G401 (cell line): ENCODE measurements at places on chromosomes 6 and 20. TPM values are rescaled to one million over a fixed set of nuclear protein-coding genes. Genes with fewer than 3 reads are reported as not detected.
A peak's percentile ranks its signal among the peaks of the same experiment; 100 is the strongest.

GRCh38 chr6:159043947-159044346, 844 bp downstream of the TAGAP start:
- no peak for DNase-seq

The CRIP3 gene
- total RNA-seq: not detected in 2 replicates

DNA sequence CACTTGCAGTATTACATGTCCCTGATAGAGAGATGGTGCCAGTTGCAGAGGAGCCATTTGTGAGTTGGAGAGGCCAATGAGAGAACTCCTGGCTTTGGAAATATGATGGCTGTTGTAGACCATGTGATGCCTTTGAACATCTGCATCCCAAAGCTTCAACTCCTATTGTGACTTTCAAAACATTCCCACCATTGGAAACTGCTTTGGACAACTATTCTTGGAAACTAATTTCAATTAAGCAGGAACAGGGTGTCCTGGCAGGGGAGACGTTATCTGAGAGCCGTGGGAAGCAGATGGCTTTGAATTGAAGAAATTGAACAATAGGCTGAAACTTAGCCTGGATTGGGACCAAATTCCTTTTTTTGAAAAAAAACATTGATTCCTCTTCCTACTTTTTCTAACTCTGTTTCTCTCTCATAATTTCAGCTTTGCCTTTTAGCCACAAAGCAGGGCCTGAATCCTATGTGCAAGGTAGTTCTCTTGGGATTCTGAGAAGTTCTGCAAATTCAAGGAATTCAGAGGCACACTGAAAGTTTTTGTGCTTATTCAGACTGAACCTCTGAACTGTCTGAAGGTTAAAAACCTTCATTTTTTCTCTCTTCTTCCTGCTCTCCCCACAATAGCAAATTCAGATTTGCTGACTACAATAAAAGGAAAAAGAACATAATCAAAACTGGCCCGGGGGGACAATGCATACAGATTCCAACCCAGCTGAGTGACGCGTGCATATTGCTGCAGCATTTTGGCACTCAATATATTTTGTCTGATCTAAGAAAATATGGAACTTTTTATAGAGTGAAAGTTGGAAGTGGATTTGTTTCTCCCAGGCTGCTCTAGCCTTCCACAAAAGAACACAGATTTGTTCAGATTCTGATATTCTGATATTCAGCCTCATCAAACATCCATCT, 720.4 kb upstream of the CHD6 start:
- no peak for DNase-seq

- DNase-seq: no peak
These were observed 27.8 kb downstream of the LRRN4 start for GRCh38 chr20:6026051-6026450.

- no peak for DNase-seq
These were observed 19.4 kb downstream of the SERPINB9 start for GRCh38 chr6:2883673-2884072.

- DNase-seq: no peak
These were observed 207.5 kb downstream of the SMOC2 start for GRCh38 chr6:168648240-168649125.

DNA sequence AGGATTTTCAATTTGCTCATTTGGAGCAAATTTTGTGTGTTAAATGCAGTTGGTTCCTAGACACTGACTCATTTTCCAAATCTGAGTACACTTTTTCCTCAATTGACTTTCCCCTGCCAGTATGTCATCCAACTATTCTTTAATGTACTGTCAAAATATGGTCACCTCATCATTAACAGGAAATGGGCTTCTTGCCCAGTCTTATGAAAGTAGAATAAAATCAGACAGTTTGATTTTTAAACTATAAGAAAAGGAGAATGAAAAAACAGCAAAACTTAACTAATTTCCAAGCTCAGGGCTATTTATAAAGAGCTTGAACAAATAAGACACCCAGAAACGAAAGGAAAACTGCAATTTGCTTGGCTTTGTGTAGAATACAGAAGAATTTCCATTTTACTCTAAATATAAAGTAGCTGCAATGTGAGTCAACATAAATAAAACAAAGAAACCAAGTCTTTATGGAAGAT, 43.7 kb upstream of the RAB23 start:
- DNase-seq: no peak

DNA sequence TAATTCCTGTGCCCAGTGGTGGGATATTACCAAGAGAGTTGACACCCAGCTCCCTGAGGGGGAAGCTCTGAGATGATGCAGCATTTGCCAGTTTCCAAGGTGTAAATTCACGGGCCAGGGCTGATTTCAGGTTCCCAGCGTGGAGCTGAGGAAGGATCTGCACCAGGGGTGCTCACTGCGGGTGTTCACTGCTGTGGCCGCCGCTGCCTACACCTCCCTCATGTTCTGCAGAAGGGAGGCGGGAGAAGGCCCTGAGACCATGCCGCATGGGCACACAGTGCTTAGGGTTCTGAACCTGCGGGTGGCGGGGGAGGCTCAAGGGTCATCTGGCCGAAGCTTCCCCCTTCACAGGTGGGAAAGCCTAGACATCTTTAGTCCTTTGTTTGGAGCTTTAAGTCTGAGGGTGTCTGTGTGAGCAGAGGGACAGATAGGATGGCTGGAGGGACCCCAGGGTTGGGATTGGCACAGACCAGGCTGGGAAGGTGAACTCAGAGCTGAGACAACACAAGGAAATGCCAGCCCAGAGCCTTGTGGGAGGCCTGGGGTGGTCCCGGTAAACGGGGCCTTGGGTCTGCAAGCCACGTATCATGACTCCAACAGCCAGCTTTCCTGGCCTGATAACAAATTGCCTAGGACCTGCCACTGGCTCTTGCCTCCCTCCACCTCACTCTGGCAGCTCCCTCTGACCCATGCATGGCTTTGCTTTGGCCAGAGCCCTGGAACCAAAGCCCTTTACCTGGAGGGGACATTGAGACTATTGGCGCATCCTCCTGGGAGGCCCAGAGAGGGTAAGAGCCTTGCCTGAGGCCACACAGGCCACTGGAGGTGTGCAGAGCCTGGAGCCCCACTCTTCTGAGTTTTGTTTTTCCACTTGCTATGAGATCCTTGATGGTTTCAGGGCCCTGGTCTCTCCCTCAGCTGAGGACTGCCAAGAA, 40.4 kb downstream of the SYNJ2 start:
- DNase-seq: no peak

GRCh38 chr6:106112433-106112832, 26.3 kb downstream of the PRDM1 start:
- DNase-seq: no peak

GRCh38 chr20:46013322-46013828, 4.7 kb downstream of the MMP9 start:
- DNase-seq: no peak

DNA sequence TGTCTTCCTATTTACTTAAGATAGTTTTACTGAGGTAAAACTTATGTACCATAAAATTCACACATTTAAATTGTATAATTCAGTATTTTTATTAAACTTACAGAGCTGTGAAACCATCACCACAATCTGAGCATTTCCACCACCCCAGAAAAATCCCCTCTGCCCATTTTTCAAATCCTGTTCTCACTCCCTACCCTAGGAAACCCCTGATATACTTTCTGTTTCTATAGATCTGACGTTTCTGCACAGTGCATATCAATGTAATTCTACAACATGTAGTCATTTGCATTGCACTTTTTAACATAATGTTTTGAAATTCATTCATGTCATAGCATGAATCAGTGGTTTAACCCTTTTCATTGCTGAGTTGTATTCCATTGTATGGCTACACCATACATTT, 96.7 kb upstream of the OPRM1 start:
- no peak for DNase-seq

The FHL5 gene
- total RNA-seq: not detected in 2 replicates

DNA sequence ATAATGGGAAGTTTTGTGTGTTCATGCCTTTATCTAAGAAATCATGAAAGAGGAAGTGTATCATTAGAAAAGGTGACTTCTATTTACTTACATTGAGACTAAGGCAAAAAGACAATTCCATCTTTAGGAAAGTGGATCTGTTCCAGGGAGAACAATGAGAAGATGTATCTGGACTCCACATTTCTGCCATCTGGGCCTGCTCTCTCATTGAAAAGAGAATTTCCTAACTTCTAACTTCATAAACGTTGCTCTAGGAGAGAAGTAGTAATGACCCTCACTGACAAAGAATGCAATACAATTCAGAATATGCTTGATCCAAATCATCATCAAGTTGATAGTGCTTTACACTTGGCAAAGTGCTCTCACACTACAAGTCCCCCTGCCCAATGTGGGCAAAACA, 294.2 kb downstream of the OGFRL1 start:
- DNase-seq: no peak

The ZBP1 gene
- not detected in 2 replicates for total RNA-seq

DNA sequence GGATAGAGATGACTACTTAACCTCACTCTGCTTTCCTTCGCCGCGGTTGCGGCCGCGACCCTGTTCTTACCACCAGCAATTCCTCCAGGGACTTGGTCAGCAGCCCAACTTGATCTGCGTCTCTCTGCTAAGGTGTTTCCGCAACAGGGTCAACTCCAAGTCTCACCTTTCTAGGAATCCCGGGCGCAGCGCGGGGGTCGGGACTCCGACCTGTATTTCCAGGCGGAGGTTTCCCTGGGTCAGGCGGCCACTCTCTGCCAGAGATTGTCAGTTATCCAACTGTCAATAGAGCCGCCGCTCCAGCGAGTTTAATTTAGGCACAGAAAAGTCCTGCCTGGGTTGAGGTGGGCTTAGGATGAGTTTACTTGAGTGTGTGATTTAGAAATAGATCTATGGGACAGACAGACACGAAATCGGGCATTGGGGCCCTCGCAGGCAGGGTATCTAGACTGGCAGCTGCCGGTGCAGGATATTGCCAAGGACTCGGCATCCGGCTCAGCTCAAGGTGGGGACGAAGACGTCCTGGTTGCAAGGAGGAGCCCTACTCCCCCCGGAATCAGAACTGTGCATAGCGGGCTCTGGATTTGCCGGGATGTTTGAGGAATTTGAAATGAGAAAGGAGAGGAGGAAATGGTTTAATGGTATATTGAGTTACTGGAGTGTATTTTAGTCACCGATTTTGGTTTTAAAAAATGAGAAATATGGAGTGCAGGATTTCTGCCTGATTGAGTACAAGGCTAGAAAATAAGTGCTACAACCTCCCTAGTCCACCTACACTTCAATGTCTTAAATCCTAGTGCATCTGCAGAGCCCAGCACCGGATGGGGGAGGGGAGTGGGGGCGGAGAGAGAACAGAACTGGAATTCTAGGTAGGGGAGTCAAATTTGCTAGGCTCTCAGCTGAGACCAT, 23.7 kb downstream of the POM121L2 start:
- DNase-seq: no peak

- peak; percentile 22 for DNase-seq
These were observed 280.5 kb downstream of the SYNE1 start for GRCh38 chr6:152356662-152357061.

DNA sequence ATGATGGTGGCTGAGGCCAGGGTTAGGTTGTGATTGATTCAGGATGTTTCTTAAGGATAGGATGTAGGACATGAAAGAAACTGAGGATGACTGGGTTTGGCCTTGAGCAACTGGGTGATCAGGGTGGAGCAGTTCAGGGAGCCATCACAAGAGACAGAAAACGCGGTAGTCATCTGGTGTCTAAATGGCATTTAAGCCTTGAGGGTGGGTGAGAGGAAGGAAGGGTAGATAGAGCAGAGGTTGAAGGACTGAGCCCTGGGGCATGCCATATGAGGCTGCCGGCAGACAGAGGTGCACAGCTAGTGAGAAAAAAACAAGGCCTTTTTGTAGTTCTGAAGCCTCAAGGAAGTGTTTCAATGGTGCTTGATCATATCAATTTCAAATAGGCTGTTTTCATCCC, 1.9 kb downstream of the POU5F1 start:
- DNase-seq: no peak

DNA sequence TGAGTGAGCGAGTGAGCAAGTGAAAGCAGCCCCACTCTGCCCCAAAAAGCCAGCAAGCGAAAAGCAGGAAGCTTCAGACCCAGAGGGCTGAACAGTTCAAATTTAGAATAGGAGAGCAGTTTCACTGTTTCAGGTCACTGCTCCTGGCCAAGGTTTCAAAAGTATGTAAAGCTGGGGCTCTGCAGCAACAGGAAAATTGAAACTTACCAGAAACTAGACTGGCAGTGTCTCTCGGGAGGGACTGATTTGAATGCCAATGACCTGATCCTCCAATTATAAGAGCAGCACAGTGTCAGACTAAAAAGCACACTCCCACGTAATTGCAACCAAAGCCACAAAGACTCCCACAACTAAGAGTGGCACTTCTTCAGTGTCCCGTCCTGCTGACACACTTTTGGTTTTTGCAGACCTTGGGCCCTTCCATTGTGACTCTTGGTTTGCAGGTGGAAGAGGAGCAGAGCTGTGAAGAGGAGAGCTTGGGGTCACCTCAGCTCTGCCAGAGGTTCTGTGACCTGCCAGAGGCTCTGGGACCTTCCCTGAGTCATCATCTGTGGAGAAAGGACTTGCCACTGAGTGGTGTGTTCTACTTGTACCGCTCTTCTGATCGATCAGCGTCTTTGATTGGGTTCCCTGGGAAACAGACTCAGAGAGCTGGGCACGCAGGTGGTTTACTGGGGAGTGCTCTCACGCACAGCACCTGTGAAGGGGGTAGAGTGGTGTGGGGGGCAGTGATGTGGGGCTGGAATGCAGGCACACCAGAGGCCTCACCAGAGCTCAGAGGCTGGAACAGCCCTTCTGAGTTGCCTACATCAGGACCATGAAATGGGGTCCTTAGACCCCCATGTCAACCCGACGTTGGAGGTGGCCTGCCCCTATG, 52.7 kb upstream of the PTGIS start:
- DNase-seq: no peak

DNA sequence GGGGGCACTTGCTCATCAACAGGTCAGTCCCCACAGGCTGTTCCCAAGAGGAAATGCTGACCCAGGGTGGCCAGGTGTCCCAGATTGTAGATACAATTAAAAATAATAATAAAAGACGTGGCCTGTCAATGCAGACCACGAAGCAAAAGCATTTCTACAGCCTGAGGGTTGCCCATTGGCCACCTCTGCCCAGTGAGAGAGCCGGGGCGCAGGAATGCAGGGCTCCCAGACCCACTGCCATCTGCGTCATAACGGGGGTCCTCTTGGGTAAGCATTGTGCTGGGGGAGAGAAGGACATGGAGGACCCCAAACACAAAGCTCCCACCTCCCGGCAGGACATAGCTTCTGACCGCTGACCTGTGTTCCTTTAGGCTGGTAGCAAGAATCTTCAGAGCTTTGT, 22.9 kb upstream of the AFDN start:
- DNase-seq: no peak

The ARMH2 gene
- not detected in 2 replicates for total RNA-seq

The PAX1 gene
- total RNA-seq: not detected in 2 replicates

- no peak for DNase-seq
These were observed 14.5 kb downstream of the PNPLA1 start for GRCh38 chr6:36284359-36284758.

GRCh38 chr6:37320646-37321045, 33.1 kb upstream of the RNF8 start:
- DNase-seq: peak; percentile 33

The BPIFB2 gene
- not detected in 2 replicates for total RNA-seq

The C6orf163 gene
- 0.34 and 0.80 TPM in 2 replicates for total RNA-seq

- no peak for DNase-seq
These were observed 189.2 kb upstream of the PHACTR1 start for GRCh38 chr6:12527339-12527738.

The ADGRG6 gene
- total RNA-seq: 1.1 and 3.3 TPM in 2 replicates
